T-helper 1 cell treated with Interleukin-12 subunit alpha and Interleukin-12 subunit beta and Interleukin-4 antibody, amounts not matched to agents 30 ng/mL and 1 ng/mL, for 36 hours (primary cell): ENCODE measurements at places on chromosomes 13 and 19. TPM values are rescaled to one million over a fixed set of nuclear protein-coding genes. Genes with fewer than 3 reads are reported as not detected.

Gene UPF1
- total RNA-seq, result 96.6 and 96.7 TPM in 2 replicates

Gene CDX2
- total RNA-seq, result not detected in 2 replicates

Gene IZUMO4
- total RNA-seq, result 15.4 and 19.1 TPM in 2 replicates

Gene ANKLE1
- total RNA-seq, result 3.7 and 4.5 TPM in 2 replicates

Gene ZNF324B
- 11.1 and 11.4 TPM in 2 replicates for total RNA-seq

Gene MPV17L2
- 10.3 and 11.9 TPM in 2 replicates for total RNA-seq

Gene MAMSTR
- 1.4 and 1.6 TPM in 2 replicates for total RNA-seq
